ENCODE measurements at places on chromosomes 3 and 15. TPM values are rescaled to one million over a fixed set of nuclear protein-coding genes. Genes with fewer than 3 reads are reported as not detected.

- DNase-seq: no peak
Observed at GRCh38 chr15:54815556-54815955, 381.2 kb downstream of the RSL24D1 start.

- no peak for DNase-seq
Observed at GRCh38 chr15:38197553-38197952, 55.1 kb upstream of the SPRED1 start.

DNA sequence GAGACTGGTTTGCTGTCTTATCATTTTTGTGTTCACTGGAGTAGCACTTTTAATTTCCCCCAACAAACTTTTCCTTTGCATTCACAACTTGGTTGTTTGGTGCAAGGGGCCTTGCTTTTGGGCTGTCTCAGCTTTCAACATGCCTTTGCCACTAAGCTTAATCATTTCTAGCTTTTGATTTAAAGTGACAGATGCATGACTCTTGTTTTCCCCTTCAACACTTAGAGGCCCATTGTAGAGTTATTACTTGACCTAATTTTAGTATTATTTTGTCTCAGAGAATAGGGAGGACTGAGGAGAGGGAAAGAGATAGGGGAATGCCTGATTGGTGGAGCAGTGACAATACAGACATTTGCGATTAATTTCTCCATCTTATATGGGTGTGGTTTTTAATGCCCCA, 340.1 kb upstream of the MANF start:
- DNase-seq: no peak

DNA sequence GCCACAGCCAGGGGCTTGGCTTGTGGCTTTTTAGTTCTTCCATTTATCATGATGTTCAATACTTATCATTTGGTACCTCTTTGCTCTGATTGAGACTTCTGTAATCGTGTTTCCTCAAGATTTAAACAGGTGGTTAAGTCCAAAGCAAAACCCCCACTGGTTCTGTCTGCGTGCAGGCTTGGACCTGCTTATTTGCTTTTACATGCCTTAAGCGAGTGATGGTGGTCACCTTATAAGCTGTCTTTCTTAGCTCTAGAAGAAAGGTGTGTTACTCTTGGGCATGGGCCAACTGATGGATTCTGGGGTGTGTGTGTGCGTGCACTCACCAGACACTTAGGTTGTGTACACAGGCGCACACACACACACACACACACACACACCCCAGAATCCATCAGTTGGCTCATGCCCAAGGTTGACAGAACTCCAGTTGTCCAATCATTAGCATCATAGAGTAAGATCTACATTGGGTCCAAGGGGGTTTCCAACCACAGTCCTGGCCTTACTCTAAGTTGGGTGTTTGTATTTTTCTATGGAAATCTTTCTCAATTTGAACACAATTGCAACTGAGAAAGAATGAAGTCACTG, 1.2 kb downstream of the MYZAP start:
- no peak for DNase-seq

- no peak for DNase-seq
Observed at GRCh38 chr15:25967116-25967515, 104.0 kb upstream of the ATP10A start.

DNA sequence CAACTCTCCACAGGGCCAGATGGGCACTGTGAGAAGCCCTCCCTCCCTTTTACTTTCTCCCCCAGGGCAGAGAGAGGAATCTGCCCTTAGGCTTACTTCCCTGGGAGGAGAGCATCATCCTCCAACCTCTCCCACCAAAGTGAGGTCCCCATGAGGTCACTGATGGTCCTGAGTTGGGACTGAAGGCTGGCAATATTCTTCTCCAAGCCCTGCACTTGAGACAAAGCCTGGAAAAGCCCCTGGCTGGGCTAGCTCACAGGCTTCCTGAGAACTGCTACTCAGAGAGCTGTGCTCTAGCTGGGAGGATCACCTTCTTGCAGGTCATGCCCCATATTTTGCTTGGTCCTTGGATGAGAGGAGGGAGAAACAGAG, 110.0 kb upstream of the MEF2A start:
- DNase-seq: no peak

GRCh38 chr3:134527037-134527436, 41.2 kb downstream of the CEP63 start:
- DNase-seq: peak; percentile 9

DNA sequence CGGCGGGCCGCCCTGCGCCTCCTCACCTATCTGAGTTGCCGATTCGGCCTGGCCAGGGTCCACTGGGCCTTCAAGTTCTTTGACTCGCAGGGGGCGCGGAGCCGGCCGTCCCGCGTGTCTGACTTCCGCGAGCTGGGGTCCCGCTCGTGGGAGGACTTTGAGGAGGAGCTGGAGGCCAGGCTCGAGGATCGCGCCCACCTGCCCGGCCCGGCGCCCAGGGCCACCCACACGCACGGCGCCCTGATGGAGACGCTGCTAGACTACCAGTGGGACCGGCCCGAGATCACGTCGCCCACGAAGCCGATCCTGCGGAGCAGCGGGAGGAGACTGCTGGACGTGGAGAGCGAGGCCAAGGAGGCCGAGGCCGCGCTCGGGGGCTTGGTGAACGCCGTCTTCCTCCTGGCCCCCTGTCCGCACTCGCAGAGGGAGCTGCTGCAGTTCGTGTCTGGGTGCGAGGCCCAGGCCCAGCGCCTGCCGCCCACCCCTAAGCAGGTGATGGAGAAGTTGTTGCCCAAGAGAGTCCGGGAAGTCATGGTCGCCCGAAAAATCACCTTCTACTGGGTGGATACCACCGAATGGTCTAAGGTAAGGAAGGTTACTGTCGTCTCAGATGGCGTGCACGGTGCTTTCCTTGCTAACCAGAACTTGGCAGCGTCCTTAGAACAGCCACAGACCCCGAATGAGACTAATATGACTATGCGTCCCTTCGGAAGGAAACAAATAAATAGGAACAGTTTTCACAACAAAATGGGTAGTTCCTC, 567 bp downstream of the TICRR start:
- DNase-seq: no peak

DNA sequence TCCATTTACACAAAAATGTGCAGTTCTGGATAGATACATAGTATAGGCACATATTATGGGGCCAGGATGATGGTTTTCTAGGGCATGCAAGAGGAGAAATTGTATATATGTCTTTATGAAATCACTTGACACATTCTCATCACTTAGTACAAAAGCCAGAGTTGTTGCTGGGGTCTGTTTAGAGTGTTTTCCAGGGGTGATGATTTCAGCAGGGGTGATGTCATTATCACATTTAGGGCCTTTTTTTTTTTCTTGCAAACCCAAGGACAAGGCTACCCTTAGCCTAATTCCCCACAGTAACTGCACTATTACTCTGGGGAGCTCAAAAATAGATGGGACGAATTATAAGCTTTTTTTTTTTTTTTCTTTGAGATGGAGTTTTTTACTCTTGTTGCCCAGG, 3.6 kb downstream of the ZNF589 start:
- DNase-seq: no peak

DNA sequence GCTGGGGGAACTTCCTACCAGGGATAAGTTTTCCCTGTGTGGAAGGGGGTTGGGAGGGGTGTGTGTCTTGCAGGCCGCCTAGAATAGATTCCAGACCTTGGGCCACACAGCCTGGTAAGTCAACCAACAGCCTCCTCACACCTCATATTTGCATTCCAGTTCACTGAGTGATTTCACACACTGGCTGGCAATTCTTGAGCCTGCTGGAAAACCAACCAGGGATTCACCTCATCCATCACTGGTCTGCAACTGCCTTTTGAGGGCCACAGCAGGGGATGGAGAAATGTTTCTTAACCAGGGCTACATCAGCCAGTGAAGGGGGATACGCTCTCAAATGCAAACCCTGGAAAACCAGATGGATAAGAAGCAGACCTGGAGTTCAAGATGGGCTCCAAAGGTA, 2.0 kb downstream of the FSTL1 start:
- no peak for DNase-seq

DNA sequence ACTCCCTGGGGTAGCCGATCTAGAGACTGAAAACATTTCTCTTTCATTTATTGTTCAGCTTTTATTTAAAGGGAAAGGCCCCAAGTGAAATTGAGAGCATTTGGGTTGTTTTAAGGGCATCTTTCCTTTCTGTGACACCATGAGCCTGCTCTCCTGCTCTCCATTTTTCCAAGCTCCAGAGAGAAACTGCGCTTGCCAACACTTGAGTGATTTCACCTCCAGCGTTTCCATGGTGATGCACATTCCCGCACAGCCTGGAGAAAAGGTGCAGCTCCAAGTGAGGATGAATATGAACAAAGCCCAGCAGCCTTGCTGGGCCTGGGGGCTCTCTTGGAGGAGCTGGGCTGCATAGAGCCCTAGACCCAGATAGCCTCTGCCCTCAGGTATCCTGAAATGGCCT, 159.2 kb upstream of the PPP2R3A start:
- no peak for DNase-seq

- DNase-seq: no peak
Observed at GRCh38 chr15:58966698-58967097, 20.8 kb upstream of the RNF111 start.

DNA sequence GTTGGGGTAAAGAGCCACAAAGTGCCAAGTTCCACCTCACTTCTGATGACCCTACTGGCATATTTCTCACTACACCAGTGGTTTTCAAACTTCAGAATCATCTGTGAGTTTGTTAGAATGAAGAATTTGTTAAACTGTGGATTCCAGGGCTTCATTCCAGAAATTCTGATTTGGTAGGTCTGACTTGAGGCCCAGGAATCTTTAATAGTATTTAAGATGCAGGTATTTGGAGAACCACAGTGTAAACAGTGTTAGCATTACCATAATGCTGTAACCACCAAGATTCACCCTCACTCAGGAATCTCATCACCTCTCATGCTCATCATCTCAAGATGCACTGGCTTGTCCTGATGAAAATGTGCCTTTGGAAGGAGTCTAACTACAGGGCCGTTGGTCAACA, 6.0 kb downstream of the KCNMB3 start:
- no peak for DNase-seq

DNA sequence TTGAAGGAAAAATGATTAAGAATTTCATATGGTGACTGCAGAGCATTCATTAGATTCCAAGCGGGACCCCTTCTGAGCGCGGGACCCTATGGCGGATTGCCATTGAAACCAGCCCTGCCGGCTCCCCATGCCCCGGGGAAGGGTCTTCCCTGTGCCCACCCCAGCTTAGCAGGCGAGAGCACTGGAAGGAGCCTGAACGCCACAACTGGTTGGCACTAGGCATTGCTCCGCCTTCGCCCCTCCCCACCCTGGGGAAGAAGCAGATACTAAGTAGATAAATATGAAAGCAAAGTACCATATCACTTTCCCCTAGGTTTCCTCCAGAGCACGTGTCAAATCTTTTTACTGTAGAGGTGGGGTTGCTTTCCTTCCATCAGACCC, 70.7 kb downstream of the CYP19A1 start:
- DNase-seq: peak; percentile 42

- peak; percentile 67 for DNase-seq
Observed at GRCh38 chr15:56244038-56244810, 545 bp upstream of the RFX7 start.

GRCh38 chr3:31550452-31551251, 17.9 kb downstream of the STT3B start:
- DNase-seq: peak; percentile 35

- no peak for DNase-seq
Observed at GRCh38 chr15:88477126-88477525, 9.6 kb downstream of the MRPS11 start.

- DNase-seq: no peak
Observed at GRCh38 chr3:72641684-72642083, 206.6 kb downstream of the SHQ1 start.

GRCh38 chr3:14684447-14684846, 9.5 kb downstream of the C3orf20 start:
- no peak for DNase-seq

- DNase-seq: no peak
Observed at GRCh38 chr3:72535772-72536171, 312.5 kb downstream of the SHQ1 start.

- no peak for DNase-seq
Observed at GRCh38 chr15:20344601-20345400, 196.8 kb downstream of the GOLGA6L6 start.

- DNase-seq: peak; percentile 44
Observed at GRCh38 chr3:52704611-52705437, 767 bp downstream of the GLT8D1 start.

DNA sequence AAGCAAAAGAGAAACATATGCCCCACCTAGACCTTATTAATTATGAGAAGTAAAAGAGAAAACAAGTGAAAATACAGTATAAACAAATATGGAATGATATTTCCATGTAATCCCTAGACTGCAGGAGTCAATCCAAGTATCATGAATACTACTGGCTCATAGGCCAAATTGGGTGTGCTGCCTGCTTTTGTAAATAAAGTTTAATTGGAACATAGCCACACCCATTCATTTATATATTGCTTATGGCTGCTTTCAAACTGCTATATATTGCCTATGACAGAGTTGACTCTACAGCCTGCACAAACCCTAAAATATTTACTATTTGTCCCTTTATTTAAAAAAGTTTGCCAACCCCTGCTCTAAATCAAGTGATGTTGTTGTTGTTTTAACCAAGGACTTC, 5.3 kb downstream of the ULK4 start:
- DNase-seq: no peak

DNA sequence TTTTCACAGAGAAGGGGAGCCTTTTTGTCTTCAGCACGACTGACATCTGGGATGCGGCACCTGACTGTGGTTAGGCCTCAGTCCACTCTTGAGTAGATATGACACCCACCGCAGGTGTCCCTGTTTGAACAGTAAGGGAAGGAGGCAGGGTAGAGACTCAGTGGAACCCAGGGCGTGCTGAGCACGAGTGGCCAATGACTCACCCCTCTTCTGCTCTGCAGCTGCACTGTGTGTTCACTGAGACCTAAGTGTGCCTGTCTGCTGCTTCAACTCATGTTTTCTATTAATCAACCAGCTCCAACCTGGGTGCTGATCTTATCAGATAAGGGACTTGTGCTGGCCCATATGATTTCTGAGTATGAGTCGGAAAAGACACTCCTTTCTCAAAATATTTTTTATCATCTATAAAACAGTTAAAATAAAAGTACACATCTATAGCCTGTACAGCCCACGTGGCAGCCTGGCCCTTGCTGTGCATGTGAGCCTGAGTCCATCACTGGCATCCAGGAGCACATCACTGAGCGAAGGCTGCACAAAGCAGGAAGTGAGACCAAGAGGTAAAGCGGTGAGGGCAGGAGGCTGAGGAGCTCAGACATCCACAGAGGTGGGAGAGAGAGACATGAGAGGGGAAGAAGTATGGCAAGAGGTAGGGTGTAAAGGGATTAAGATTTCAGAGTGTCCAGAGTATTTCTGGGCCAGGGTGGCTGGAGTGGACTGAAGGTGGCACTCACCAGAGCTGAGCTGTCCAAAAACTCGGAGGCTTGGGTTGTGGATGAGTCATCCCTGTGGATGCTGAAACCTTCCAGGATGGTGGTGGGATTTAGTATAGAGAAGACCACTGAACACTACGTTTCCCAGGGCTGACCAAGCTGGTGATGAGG, 49.2 kb downstream of the SLC41A3 start:
- DNase-seq: no peak

Gene KLHL40
- not detected for total RNA-seq

Gene UROC1
- not detected for total RNA-seq

Gene MEIS2
- 50.1 TPM for total RNA-seq

Gene SH3GL3
- not detected for total RNA-seq

Gene BCHE
- total RNA-seq: not detected

Gene IL5RA
- not detected for total RNA-seq

Gene GRM2
- not detected for total RNA-seq

Gene APBA2
- total RNA-seq: not detected

Gene HYKK
- 7.1 TPM for total RNA-seq

Gene LSAMP
- total RNA-seq: not detected

Gene CCR5
- total RNA-seq: not detected

Gene SUCNR1
- total RNA-seq: 0.08 TPM

Gene NME9
- 0.21 TPM for total RNA-seq

Gene GPR62
- total RNA-seq: not detected

Gene COL6A5
- total RNA-seq: not detected

Gene ELL3
- 101 TPM for total RNA-seq

Gene CIB2
- total RNA-seq: 0.44 TPM

Data from HT-29 (cell line).